Progenitor cell of endocrine pancreas (in vitro differentiated cells): ENCODE measurements at places on chromosomes 4 and X. TPM values are rescaled to one million over a fixed set of nuclear protein-coding genes. Genes with fewer than 3 reads are reported as not detected.
A peak's percentile ranks its signal among the peaks of the same experiment; 100 is the strongest.

FGF5 gene
- 0.14 and 0.64 TPM in 2 replicates for total RNA-seq

TLL1 gene
- 0.16 TPM in 1 of 2 replicates, not detected in the other for total RNA-seq

ATP2B3 gene
- 0.11 and 0.60 TPM in 2 replicates for total RNA-seq

MRPS18C gene
- total RNA-seq: 41.5 and 45.2 TPM in 2 replicates

TMPRSS11F gene
- not detected in 2 replicates for total RNA-seq

ZCCHC12 gene
- 2.3 and 3.2 TPM in 2 replicates for total RNA-seq

ABCG2 gene
- total RNA-seq: 2.3 and 2.6 TPM in 2 replicates

GRPR gene
- 1.7 and 1.8 TPM in 2 replicates for total RNA-seq

DNA sequence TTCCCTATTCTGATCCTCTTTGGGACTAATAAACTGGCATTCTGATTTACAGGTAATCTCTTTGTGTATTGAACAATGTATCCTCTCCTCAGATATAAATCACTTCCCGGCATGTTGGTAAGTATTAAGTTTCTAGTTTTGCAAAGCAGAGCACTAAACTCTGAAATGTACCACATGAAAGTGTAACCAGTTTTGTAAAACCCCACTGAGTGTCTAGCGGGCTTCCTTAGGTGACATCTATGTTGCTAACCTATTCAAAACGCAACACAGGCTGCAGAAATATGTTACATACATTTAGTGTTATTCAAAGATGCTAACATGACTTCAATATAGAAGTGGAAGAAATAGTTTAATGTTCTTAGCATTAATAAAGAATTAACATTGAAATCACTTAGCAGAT is 25.2 kb downstream of the DNAJB14 start:
- no peak for DNase-seq

DNA sequence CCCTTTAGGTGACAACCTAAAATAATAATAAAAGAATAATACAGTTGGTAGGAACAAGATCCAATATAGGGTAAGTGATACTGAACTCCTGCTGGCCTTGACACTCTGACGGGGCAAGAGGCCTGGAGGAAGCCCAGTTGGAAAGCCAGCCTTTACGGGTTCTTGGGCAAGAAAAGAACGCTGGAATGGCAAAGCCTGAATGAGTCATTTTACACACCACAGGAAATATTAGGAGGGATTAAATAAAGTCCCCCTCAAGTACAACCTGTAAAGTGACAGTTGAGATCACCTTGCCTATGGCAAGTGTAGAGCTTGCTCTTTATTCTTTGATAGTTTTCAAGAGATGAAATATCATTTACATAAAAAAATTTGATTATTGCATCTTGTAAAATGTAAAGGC is 244.5 kb upstream of the TLL1 start:
- DNase-seq: no peak

DNA sequence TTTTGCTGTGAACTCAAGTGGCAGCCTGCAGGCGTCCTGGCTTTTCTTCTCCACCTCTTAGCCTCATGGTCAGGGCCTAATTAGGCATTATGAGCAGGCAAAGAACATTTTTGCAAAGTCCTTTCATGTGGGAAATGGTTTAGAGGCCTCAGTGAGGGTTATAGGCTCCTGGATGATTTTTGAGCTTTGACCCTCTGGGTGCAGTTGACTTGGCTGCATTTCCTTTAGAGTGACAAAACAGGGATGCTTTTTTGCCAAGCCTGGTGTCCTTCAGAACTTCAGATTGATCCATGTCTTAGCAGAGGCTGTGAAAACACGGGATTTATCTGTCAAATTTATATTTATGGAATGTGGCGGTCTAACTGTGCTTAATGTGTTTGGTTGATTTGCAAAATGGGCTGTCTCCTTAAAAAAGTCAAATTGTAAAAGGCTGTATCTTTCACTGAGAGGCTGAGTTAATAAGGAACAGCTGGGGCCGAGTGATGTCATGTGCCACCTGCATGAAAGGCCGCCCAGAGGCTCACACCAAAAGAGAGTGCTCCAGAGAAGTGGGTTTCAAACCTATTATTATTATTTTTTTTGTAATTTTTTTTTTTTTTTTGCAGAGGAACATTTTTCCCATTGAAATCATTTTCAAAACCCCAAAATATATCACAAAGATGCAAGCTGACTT is 192.2 kb upstream of the ARX start:
- DNase-seq: no peak

GRCh38 chr4:109359040-109359646 is 56.7 kb upstream of the COL25A1 start:
- DNase-seq: no peak

- DNase-seq: no peak
Measured at GRCh38 chrX:368811-369562, 17.7 kb downstream of the PPP2R3B start.

- DNase-seq: no peak
Measured at GRCh38 chr4:52244103-52244775, 193.1 kb downstream of the SPATA18 start.

GRCh38 chr4:75434105-75434504 is 80.1 kb downstream of the RCHY1 start:
- DNase-seq: no peak

DNA sequence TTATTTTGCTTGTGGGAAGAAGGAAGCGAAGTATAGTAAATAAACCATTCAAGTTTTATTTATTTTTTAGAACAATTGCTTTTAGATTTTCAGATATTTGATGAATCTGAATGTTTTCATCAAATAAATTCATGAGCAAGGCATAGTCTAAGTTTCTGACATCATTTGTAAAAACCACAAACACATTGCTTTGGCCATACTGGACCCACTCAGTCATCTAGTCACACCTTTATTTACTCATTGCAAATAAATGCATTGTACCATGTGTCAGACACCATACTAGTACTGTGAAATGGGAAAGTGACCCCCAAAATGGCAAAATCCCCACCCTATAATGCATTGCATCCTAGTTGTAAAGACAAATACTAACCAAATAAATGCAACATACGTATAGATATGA is 449.1 kb upstream of the SMIM31 start:
- DNase-seq: no peak

- no peak for DNase-seq
Measured at GRCh38 chrX:24646006-24646405, 1.1 kb downstream of the PCYT1B start.

DNA sequence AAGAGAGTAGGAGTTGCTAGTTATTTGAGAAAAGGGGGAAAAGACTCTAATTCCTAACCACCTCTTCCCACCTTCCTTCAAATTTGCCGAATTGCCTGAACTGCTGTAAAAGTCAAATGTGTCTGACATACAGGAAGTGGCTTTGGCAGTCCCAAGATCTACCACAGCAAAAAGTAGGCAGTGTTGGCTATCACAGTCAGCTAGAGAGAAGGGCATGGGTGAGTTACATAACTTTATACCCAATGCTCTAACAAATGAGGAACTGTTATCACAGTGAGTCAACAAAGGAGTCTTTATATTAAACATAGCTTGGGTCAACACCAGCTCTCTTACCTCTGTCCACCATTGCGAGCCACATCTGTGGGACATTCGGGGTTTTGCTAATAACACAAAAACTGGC is 2.4 kb upstream of the MBNL3 start:
- DNase-seq: no peak

GRCh38 chr4:182478475-182478874 is 235.3 kb downstream of the TENM3 start:
- no peak for DNase-seq

GRCh38 chrX:73840120-73840924 is 277.3 kb downstream of the CHIC1 start:
- DNase-seq: no peak

DNA sequence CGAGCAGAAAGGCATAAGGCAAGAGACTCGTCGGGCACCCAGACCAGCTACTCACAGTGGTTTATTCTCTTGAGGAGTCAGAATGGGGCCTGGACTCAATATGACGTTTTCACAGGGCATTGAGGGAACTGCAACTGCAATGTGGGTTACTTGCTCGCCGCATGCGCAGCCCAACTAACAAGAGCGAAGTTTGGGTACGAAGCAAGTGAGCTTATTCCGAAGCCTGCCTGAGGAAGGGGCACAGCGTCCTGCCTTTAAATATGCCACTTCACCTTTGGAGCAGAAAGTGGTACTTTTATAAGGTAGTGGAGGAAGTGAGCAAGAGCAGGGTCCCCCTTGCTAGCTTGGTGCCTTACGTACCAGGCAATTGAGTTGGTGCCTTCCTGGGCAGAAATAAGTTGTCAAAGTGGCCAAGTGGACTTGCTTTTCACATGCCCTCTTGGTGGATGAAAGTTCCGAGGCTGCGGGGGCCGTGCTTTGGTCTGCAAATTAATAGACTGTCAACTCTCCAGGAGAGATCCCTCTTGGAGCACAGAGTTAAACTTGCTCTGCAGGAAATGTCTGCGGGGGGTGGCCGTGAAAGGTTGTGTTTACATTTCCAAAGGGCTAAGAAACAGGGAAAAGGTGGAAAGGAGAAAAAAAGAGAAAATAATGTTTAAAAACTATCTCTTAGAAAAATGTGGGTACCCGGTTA is 480.4 kb downstream of the TRIML1 start:
- DNase-seq: no peak

DNA sequence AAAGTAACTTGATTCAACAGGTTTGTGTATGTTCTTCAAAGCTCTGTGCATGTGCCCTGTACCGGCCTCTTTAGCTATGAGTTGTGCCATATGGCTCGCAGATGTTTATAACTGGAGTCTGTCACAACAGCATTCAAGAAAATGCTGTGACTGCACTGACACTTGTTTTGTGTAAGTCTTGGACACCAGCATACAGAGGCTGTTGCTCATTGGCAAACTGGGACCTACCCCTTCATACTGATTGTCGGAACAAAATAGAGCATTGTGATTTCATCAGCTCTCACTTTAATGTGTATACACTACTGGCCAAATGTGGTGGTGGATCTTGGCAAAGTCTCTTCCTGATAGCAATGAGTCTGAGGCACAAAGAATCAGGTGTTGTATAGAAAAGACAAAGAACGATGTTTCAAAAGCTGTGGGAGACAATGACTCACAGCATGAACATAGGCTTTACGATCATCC is 133.9 kb downstream of the EGF start:
- DNase-seq: no peak

DNA sequence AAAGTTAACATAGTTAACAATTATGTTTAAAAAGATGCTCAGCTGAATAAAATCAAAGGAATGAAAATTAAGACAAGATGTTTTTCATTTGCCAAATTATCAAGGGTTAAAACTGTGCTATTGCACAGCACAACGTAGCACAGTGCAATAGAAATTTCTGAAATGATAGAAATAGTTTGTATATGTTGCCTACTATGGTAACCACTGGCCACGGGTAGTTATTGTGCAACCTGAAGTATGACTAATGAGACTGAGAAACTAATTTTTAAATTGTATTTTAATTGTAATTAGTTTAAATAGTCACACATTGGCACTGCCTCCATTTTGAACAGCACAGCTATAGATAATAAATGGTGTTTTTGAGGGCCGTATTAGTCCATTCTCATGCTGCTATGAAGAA is 343.1 kb upstream of the FAM241A start:
- no peak for DNase-seq

DNA sequence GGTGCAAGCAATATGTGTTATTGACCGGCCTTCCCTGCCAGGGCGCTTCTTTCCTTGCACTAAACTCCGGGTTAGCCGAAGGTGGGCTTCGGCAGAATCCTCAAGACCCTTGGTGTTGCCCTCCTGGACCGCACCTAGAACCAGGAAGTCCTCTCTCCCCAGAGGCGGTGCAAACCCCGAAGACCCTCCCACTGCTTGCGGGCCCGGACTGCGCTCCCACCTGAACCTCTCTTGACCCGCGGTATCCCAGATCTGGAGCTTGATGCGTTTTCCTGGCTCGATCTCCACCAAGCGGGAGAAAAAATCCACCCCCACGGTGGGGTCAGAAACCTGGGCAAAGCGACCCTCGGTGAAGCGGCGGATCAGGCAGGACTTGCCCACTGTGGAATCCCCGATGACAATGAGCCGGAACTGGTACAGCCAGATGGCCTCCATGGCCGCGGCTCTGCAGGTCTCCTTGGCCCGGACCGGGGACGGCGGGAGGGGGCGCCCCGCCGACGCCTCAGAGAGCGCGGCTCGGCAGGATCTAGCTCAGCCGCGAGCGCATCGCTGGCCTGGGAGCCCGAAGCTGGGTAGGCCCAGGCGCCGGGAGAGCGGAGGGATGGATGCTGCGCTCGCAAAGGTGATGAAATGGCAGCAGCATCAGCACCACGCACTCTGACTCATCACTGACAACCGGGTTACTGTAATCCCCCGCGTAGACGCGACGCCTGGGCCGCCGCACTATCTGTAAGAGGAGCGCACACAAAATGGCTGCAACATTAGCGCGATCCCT is at the start of gene RAB39B:
TSS of gene RAB39B (minus strand) at position 638 of the 775 bp plus-strand sequence. CDS start at position 435, 203 bp downstream.
- peak; percentile 12 for DNase-seq

DNA sequence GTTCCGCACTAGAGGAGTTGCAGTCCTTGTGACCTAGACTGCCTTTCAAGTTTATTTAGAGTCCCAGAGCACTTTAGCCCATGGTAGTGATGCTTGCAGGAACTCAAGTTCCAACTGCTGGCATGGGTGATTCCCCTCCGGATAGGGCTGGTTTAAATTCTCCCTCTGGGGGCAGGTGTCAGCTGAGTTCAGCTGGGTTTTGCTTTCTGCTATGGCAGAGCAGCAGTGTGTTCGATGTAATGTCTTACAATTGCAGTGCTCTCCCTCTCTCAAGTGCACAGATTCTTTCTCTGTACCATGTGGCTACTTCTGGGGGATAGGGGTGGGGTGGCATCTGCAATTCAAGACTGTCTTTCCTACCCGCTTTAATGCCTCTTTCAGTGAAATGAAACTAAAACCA is 164.8 kb upstream of the ZIC3 start:
- DNase-seq: no peak

- DNase-seq: no peak
Measured at GRCh38 chr4:16745009-16745635, 153.3 kb downstream of the LDB2 start.

DNA sequence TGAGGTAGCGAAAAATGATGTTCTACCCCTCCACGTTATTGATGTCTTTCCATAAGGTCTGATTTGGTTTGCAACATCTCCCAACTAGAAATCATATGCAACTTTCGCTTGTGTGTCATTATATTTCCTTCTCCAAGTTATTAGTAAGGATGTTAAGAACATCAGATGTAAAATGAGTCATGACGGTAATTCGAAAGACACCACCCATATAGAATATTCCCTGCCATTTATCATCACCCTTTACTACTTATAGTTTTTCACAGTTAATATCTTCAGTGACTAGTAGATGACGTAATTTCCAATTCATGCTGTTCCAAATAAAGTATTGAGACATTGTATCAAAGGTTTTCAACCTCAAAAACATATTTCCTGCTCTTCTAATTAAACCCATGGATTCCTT is 146.7 kb upstream of the MAP3K15 start:
- DNase-seq: no peak

- DNase-seq: no peak
Measured at GRCh38 chr4:148286012-148286411, 156.2 kb downstream of the NR3C2 start.
